Activated gamma-delta T cell treated with anti-CD3 and anti-CD28 coated beads, Interleukin-2, amount 50 U/mL, for 16 hours (primary cell): ENCODE measurements at places on chromosomes 1 and 21.

- no peak for DNase-seq
Measured at GRCh38 chr1:20400341-20401177, 85.5 kb downstream of the CAMK2N1 start.

GRCh38 chr1:114641377-114641776 is 28.5 kb downstream of the DENND2C start:
- DNase-seq: no peak

GRCh38 chr1:28301368-28302174 is 27.3 kb upstream of the MED18 start:
- DNase-seq: no peak

DNA sequence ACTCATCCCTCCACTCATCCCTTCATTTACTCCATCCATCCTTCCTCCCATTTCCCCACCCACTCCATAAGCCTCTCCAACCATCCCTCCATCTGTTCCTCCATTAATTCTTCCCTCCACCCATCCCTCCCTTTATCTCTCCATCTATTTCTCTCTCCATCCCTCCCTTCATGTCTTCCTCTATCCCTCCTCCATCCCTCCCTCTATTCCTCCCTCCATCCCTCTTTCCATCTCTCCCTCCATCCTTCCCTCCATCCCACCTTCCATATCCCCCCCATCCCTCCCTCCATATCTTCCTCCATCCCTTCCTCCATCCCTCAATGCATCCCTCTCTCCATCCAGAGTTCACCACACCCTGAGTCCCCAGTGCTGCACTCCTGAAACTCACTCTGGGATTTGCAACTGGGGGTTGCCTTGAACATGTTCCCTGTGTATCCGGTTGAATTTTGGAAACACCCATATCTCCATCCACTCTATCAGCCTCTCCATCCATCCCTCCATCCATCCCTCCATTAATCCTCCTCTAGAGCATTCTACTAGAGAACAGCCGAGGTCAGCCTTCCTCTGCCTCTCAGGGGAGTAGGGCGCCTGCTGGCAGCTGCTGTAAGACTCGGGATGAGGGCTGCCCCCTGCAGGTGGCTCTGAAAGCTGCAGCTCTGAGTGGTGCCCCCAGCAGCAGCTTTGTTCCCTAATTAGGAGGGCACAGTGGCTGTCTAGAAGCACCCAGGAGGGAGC is 39.4 kb downstream of the ABCG1 start:
- DNase-seq: peak; percentile 75

DNA sequence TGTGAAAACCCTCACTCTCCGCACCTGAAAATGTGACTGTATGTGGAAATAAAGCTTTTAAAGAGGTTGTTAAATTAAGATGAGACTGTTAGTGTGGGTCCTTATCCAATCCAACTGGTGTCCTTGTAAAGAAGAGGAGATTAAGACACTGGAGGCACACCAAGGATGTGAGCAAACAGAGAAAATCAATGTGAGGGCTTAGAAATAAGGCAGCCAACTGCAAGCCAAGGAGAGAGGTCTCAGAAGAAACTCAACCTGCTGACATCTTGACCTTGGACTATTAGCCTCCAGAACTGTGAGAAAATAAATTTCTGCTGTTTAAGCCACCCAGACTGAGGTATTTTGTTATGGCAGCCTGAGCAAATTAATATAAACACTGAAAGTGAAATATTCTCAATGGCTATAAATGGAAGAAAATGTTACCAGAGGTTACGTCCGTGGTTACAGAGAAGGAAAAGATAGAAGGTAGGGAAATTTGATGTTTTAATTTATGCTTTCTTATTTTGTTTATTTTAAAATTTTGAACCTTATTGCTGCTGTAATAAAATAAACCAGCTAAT is 22.4 kb upstream of the WLS start:
- no peak for DNase-seq
